ENCODE measurements at places on chromosomes 2 and 18.
A peak's percentile ranks its signal among the peaks of the same experiment; 100 is the strongest.

DNA sequence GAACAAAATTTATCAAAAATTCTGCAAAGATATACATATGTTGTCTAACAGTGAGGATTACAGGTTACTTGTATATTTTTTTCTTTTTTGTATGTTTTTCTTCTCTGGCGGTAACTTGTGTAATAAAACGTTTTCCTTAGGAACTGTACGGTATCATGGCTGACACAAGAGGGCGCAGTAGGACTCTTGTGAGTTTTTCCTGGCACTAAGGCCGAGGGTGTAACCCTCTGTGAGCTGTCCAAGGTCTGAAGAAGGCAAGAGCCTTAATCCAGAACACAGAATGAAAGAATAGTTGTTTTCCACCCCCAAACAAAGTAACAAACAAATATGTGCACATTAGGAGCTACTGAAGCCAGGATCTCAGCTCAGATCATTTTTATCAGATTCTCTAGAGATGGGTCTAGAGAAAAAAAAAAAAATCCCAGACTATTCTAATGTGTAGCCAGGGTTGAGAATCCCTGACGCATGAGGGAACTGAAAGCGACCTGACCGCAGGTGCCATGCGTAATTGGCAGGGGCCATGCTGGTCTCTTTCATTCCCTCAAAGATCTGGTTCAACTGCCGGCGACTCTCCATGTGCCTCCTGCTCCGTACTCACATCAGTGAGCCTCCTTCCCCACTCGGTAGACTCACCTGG lies 27.0 kb downstream of the TMEM200C start:
- DNase-seq, result no peak

DNA sequence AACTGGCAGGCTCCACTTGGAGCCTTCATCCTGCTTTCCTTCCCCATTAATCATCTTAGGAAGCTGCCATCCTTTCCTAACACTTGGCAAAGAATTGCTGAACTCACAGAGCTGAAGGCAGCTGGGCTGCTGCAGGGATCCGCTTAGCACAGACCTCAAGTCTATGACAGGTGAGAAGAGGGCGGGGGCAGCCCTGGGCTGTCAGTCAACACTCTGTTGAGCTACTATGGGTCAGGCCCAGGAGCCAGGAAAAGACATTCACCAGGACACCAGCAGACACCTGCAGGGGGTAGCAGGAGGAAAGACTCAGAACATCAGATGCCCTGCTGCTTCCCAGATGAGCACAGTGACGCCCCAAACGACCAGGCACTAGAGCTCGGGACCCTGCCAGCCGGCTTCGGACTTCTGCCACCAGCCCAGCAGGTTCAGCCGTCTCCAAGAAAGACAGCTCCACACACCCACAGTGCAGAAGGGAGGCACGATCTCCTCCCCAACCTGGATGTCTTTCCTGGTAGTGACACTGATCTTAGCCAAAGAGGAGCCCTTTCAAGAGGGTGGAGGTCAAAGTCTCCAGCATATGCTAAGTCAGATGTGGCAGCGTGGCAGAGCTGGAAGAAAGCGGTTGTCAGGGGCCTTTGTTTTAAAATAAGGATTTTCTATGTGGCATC lies 55.2 kb downstream of the SNORC start:
- no peak for DNase-seq

DNA sequence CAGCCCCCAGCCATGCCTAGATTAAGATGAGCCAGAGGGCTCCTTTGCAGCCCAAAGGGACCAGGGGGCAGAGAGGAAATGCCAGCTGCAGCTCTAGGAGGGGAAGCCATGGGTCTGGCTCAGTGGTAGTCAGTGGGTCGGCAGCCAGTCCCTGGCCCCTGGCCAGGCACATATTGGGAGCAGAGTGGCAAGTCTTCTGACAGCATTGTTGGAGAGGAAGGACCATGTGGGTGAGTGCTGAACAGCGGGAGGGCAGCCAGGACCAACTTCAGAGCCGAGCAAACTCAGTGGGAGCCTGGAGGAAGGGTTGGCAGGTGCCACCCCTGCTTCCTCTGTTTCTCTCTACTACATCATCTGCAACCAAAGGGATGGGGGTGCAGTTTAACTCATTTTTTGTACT lies 140.5 kb upstream of the PELI1 start:
- no peak for DNase-seq

- DNase-seq, result no peak
Observed at GRCh38 chr18:57631697-57632096, 10.1 kb upstream of the NARS1 start.

- DNase-seq, result no peak
Observed at GRCh38 chr2:138500592-138501424, 762 bp upstream of the SPOPL start.

GRCh38 chr18:53033128-53033527 lies 693.1 kb downstream of the DCC start:
- no peak for DNase-seq

GRCh38 chr18:48629730-48630324 lies 91.0 kb downstream of the CTIF start:
- no peak for DNase-seq

- no peak for DNase-seq
Observed at GRCh38 chr2:71720283-71720560, 266.9 kb downstream of the DYSF start.

DNA sequence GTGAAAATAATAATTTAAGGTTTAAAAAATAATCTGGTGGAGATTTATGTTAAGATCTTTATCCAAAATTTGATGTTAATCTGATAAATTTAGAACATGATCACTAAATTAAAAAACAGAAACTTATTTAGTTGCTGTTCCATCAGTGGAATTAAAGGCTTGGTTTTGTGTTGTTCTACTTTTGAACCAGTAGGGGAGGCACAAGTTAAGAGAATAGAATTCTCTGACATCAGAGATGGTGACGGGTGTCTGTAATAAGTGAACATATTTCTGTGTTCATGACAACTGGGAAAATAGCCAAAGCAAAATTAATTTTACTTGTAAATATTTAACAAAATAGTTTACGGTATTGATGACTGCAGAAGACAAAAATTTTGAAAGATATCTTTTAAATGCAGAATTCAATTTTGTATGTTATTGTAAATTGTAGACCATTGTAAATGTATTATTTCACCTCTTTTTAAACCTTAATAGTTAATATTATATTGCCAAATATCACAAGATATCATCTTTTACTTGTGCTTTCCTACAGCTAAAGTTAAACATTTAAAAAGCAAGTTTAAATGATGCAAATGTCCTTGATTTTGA lies 106.0 kb downstream of the UBR3 start:
- DNase-seq, result no peak

DNA sequence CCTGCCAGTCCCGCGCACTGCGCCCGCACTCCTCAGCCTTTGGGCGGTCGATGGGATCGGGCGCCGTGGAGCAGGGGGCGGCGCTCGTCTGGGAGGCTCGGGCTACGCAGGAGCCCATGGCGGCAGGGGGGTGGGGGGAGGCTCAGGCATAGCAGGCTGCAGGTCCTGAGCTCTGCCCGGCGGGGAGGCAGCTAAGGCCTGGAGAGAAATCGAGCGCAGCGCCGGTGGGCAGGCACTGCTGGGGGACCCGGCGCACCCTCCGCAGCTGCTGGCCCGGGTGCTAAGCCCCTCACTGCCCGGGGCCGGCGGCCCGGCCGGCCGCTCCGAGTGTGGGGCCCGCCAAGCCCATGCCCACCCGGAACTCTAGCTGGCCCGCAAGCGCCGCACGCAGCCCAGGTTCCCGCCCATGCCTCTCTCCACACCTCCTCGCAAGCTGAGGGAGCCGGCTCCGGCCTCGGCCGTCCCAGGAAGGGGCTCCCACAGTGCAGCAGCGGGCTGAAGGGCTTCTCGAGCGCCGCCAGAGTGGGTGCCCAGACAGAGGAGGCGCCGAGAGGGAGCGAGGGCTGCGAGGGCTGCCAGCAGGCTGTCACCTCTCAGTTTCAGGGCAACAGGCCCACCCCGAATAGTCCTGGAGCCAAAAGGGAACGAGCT lies 74.1 kb downstream of the PSMG2 start:
- DNase-seq, result no peak

DNA sequence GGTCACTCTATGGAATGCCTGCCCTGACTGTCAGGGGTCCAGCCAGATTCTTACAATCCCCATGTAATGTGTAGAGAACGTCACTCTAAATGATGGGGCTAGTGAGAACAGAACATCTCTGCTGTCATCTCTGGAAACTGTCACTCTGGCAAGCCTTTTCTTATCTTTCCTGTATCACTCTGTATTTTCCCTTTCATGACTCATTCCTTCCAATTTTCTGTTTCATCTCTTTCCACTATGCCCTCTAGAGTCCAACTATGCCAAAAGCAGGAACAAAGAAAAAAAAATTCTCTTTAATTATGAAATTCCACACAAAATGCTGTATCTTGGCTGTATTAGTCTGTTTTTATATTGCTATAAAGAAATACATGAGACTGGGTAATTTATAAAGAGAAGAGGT lies 608.8 kb downstream of the ADCYAP1 start:
- DNase-seq, result no peak

DNA sequence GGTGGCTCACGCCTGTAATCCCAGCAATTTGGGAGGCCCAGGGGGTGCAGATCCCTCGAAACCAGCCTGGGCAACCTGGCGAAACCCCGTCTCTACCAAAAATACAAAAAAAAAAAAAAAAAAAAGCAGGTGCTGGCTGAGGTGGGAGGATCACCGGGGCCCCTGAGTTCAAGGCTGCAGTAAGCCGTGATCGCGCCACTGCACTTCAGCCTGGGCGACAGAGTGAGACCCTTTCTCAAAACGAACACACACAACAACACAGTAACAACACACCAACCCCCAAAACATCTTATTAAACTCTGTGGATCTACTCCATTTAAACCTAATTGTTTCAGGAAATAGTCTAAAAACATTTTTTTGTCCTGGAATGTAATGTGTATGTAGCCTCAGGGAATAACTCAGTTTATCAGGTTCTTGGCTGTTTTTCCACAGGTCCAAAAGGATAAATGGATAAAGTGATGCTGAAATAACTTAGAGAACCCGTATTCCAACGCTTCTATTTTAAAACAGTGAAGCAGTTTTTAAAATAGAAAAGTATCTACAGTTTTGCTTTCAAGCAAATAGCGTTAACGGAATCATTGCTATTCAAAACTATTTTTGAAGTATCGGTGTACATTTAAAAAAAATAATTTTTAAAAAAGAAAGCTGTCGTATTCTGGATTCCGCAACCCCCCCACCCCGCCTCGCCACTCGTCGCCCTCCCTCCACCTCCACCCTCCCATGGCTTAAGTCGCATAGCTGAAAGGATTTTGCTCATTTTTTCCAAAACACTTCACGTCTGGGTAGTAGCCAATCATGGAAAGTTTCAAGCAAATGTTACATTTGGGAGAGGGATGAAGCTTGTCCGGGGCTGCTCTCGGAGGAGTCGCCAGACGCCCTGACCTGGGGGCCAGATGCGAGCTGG lies 895 bp upstream of the GLS start:
- peak; percentile 58 for DNase-seq

DNA sequence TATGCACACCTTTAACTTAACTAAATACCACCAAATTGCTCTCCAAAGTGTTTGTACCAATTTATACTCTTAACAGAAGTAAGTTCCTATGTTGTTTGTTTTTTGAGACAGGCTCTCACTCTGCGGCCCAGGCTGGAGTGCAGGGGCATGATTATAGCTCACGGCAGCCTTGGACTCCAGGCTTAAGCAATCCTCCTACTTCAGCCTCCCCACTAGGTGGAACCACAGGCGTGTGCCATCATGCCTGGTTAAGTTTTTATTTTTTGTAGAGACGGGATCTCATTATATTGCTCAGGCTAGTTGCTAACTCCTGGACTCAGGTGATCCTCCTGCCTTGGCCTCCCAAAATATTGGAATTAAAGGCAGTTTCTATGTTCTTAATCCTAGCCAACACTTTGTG lies 13.1 kb upstream of the NAB1 start:
- peak; percentile 21 for DNase-seq

GRCh38 chr2:103292573-103292972 lies 530.7 kb downstream of the TMEM182 start:
- DNase-seq, result no peak

- DNase-seq, result no peak
Observed at GRCh38 chr2:39550701-39551285, 113.7 kb upstream of the MAP4K3 start.

DNA sequence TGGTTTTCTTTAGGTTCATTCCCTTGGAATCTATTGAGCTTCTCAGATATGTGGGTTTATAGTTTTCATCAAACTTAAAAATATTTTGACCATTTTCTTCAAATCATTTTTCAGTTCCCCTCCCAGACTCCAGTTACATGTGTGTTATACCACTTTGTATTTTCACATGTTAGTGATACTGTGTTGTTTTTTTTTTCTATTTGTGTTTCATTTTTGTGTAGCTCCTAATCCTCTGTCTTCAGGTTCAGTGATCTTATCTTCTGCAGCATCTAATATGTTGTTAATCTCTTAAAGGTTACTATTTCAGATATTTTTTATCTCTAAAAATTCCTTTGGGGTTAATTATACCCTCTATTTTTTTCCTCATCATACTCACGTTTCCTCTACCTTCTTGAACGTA lies 51.2 kb downstream of the STRADB start:
- no peak for DNase-seq

GRCh38 chr2:129103936-129104878 lies 785.5 kb upstream of the HS6ST1 start:
- no peak for DNase-seq

GRCh38 chr18:6004119-6004518 lies 108.8 kb upstream of the TMEM200C start:
- no peak for DNase-seq

GRCh38 chr2:224987733-224988132 lies 54.5 kb downstream of the DOCK10 start:
- no peak for DNase-seq

DNA sequence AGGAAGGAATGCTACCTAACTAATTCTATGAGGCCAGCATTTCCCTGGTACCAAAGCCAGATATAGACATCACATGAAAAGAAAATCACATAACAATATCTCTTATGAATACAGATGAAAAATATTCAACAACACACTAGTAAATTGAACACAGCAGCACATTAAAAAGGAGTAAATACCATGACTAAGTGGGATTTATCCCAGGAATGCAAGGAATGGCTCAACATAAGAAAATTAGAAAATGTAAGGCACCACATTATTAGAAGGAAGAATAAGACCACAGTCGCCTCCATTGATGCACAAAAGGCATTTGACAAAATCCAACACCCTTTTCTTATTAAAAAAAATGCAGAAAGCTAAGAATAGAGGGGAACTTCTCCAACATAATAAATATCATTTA lies 133.9 kb downstream of the TTC32 start:
- DNase-seq, result no peak

GRCh38 chr2:214856137-214856536 lies 46.7 kb upstream of the BARD1 start:
- DNase-seq, result no peak

DNA sequence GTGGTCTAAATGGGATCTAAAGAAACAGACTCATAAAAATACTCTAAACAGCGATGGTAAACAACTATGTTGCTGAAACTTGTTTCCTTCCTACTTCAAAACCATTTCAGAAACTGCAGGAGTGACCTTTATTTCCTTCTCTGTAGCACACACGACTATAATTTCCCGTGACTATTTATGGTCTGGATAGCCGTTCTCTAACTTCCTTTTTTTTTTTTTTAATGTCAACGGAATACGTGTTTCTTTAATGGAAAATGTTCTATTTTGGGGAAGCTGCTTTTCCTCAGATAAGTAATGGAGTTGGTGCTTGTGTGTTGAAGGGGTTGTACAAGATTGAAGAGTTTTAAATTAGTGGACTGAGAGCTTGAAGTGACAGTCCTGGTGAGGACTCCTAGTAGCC lies 224.1 kb downstream of the PHLPP1 start:
- no peak for DNase-seq

- no peak for DNase-seq
Observed at GRCh38 chr2:61196671-61197070, 34.7 kb downstream of the C2orf74 start.

- no peak for DNase-seq
Observed at GRCh38 chr2:43318791-43319190, 92.4 kb upstream of the ZFP36L2 start.
